Body of pancreas (tissue), 4 donors: ENCODE measurements at places on chromosomes 1 and 21. TPM values are rescaled to one million over a fixed set of nuclear protein-coding genes. Genes with fewer than 3 reads are reported as not detected.
A peak's percentile ranks its signal among the peaks of the same experiment; 100 is the strongest.

GRCh38 chr1:244163861-244164510 is 112.9 kb downstream of the ZBTB18 start:
- no peak overlapping the region for H3K4me3 ChIP-seq
- H3K4me1 ChIP-seq, result no peaks in the 10 kb centered on the region
- H3K27ac ChIP-seq, result no peak overlapping the region
- DNase-seq, result peak; percentile 12

The C1QA gene
- total RNA-seq, result 29.7 TPM

- H3K27me3 ChIP-seq, result no peaks in the 10 kb centered on the region
- no peak overlapping the region for H3K4me3 ChIP-seq
- DNase-seq, result no peak
- no peak overlapping the region for H3K27ac ChIP-seq
- no peaks in the 10 kb centered on the region for H3K4me1 ChIP-seq
Measured at GRCh38 chr1:242205622-242206489, 207.0 kb upstream of the MAP1LC3C start.

- H3K4me3 ChIP-seq, result no peak overlapping the region
- H3K27ac ChIP-seq, result no peak overlapping the region
Measured at GRCh38 chr1:7780976-7781375, 3.1 kb upstream of the PER3 start.

GRCh38 chr1:240649733-240650721 is 38.1 kb upstream of the GREM2 start:
- H3K27ac ChIP-seq, result no peak overlapping the region
- no peaks in the 10 kb centered on the region for H3K4me1 ChIP-seq
- no peaks in the 10 kb centered on the region for H3K27me3 ChIP-seq
- H3K4me3 ChIP-seq, result no peak overlapping the region
- no peak for DNase-seq

DNA sequence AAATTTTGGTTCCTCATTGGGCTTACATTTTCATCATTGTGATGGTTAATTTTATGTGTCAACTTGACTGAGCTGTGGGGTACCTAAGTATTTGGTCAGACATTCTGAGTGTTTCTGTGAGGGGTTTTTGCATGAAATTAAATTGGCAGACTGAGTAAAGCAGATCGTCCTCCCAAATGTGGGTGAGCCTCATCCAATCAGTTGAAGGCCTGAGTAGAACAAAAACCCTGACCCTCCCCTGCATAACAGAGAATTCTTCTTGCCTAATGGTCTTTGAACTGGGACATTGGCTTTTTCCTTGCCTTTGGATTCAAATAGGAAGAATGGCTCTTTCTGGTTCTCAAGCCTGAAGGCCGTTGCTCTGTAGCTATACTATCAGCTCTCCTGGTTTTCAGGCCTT is 59.1 kb upstream of the JUN start:
- H3K36me3 ChIP-seq, result no peaks in the 10 kb centered on the region
- no peak for DNase-seq
- H3K27me3 ChIP-seq, result no peaks in the 10 kb centered on the region
- no peak overlapping the region for H3K27ac ChIP-seq
- no peak overlapping the region for H3K4me3 ChIP-seq
- H3K4me1 ChIP-seq, result peaks cover 9% of the 10 kb centered on the region

The USH2A gene
- 0.26 TPM for total RNA-seq

The DNAJC28 gene
- 1.3 TPM for total RNA-seq

DNA sequence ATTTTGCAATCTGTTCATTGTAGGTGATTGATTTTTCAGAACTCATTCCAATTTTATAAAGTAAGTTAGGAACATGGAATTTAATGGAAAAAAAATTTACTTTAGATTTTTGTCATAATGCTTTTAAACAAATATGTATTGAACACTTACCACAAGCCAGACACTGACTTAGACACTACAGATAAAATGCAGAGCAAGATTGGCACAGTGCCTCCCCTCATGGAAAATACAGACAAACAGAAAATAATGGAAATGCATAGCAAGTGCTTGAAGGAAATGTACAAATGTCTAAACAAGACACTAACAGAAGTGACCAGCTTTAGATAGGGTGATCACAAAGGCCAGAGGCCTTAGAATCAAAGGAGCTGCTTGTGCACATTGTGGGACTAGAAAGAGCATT is 260.5 kb upstream of the ADGRL2 start:
- H3K27me3 ChIP-seq, result no peaks in the 10 kb centered on the region
- no peaks in the 10 kb centered on the region for H3K36me3 ChIP-seq
- no peaks in the 10 kb centered on the region for H3K4me1 ChIP-seq
- no peak overlapping the region for H3K4me3 ChIP-seq

The S100A1 gene
- total RNA-seq, result 57.0 TPM

- no peak overlapping the region for H3K4me3 ChIP-seq
- H3K27me3 ChIP-seq, result no peaks in the 10 kb centered on the region
- no peaks in the 10 kb centered on the region for H3K36me3 ChIP-seq
- H3K27ac ChIP-seq, result no peak overlapping the region
- DNase-seq, result no peak
- peaks cover 20% of the 10 kb centered on the region for H3K4me1 ChIP-seq
Measured at GRCh38 chr1:15500184-15501178, 23.5 kb downstream of the CASP9 start.

DNA sequence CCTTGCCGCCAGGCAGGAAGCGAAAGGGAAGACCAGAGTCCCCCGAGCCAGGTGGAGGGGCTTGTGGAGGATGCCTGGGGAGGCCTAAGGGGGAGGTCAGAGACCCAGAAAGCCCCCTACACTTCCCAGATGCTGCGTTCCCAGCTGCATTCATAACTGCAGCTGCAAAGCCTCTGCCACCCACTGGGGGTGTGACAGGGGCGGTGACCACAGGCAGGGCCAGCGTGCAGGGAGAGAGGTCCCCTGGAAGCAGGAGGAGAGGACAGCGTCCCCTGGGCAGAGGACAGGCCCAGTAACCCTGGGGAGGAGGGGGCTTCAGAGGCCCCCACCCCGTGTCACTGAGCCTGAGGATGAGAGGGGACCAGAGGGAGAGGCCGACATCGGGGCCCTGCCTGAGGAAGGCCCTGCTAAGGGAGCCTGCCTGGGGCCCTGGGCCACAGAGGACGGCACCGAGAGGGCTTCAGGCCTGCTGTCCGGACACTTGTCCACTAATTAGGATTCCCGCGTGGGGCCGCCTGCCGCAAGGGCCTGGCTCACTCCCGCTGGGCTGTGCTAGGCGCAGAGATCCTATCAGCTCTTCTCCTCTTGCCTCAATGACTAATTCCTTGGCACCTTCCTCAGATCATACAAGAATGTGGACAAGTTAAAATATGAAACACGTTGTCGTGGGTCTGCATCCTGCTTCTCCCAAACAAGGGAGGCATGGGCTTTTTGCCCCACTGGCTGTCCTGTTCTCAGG is 49.1 kb upstream of the CCDC27 start:
- no peak overlapping the region for H3K4me3 ChIP-seq
- no peak overlapping the region for H3K27ac ChIP-seq
- DNase-seq, result no peak
- H3K4me1 ChIP-seq, result no peaks in the 10 kb centered on the region
- no peaks in the 10 kb centered on the region for H3K27me3 ChIP-seq

The SEMA6C gene
- 3.6 TPM for total RNA-seq
